ENCODE measurements at places on chromosomes 2 and 18.

DNA sequence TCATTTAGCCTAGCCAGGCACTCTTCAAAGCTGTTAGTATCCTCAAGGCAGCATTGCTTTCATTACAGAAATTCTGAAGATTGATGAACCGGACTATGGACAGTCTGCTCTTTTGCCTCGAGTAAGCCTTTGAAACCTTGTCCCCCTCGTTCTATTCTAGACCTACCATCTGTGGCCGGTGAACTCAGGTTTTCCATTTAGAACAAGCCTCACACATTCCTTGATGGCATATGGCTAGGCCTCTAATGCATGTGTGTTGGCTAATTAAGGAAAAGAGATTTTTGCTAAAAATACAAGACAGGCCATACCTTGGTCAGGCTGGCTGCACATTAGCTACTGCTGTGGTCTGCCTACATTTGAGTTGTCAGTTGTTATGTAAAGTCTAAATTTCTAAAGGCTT, 111.8 kb downstream of the CERS6 start:
- no peak for DNase-seq

DNA sequence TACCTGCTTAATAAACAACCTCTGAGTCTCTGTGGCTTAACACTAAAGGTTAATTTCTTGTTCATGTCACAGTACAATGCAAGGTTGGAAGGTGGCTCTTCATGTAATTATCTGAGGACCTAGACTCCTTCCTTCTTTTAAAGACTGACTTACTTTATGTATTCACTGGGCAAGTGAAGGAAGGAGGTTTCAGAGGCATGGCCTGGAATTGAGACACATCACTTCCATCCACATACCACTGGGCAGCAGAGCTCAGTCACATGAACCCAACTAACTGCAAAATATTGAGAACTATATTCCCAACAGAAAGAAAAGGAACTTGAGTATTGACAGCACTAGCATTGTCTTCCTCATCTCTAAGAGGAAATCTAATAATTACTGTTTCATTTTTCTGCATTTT, 57.5 kb upstream of the FN1 start:
- DNase-seq = no peak

DNA sequence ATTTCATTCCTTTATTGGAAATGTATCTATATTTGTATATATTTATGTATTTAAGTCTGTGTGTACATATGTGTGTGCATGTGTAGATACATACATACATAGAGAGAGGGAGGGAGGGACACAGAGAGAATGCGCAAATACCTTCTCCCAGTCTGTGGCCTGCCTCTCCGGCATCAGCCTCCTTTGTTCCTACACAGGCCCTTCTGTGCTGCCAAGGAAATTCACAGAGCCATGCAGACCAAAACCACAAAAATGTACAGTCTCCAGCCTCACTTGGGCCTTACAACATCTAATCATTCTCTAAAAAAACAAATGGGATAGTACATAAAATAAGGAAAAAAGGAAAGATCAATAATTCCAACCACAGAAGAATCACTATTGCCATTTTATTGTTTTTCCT, 8.8 kb upstream of the CRACDL start:
- no peak for DNase-seq

- DNase-seq = no peak
These were observed 283.3 kb downstream of the AFF3 start for GRCh38 chr2:99858951-99859596.

Data from NCI-H1092 (cell line).